ENCODE measurements at places on chromosomes 1 and 21. TPM values are rescaled to one million over a fixed set of nuclear protein-coding genes. Genes with fewer than 3 reads are reported as not detected.

GRCh38 chr1:11339346-11340232, 66.6 kb downstream of the UBIAD1 start:
- H3K27me3 ChIP-seq, result peaks cover 26% of the 10 kb centered on the region
- no peak for DNase-seq
- no peak overlapping the region for H3K4me3 ChIP-seq
- H3K27ac ChIP-seq, result no peak overlapping the region
- no peaks in the 10 kb centered on the region for H3K4me1 ChIP-seq

RNU1-2 gene
- total RNA-seq, result 1,691 TPM

C8A gene
- total RNA-seq, result not detected

NPHS2 gene
- total RNA-seq, result not detected

GRCh38 chr1:244647819-244648218, 5.1 kb upstream of the DESI2 start:
- peaks cover 13% of the 10 kb centered on the region for H3K27me3 ChIP-seq
- DNase-seq, result no peak
- H3K4me1 ChIP-seq, result peaks cover 10% of the 10 kb centered on the region

Data from activated CD4-positive, alpha-beta memory T cell treated with anti-CD3 and anti-CD28 coated beads, Interleukin-2, amount 10 ng/mL, durations not matched to agents 7 days and 5 days (primary cell).